ENCODE measurements at places on chromosomes 12 and 14.
A peak's percentile ranks its signal among the peaks of the same experiment; 100 is the strongest.

GRCh38 chr14:82230748-82231147 lies 697.1 kb upstream of the SEL1L start:
- DNase-seq: no peak

- DNase-seq: no peak
Measured at GRCh38 chr14:34665785-34666435, 36.0 kb upstream of the SNX6 start.

DNA sequence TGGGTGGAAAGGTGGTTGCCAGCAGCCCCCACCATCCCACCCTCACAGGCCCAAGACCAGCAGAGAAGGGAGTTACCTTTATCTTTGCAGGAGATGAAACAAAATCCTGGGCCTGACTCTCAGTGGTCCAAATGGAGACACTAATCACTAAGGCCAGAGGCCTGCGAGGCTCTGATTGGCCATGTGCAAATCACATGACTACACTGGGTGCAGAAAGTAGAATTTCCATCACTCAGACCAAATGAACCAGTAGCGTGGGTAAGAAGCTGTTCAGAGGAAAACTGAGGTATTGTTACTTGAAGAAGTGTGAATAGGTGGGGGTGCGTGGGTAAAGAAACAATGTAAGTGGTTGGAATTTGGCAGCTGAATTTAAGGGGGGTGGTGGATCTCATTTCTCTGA lies 20.2 kb upstream of the PPP1CC start:
- no peak for DNase-seq

- DNase-seq: no peak
Measured at GRCh38 chr14:72495668-72496067, 398.2 kb downstream of the DPF3 start.

DNA sequence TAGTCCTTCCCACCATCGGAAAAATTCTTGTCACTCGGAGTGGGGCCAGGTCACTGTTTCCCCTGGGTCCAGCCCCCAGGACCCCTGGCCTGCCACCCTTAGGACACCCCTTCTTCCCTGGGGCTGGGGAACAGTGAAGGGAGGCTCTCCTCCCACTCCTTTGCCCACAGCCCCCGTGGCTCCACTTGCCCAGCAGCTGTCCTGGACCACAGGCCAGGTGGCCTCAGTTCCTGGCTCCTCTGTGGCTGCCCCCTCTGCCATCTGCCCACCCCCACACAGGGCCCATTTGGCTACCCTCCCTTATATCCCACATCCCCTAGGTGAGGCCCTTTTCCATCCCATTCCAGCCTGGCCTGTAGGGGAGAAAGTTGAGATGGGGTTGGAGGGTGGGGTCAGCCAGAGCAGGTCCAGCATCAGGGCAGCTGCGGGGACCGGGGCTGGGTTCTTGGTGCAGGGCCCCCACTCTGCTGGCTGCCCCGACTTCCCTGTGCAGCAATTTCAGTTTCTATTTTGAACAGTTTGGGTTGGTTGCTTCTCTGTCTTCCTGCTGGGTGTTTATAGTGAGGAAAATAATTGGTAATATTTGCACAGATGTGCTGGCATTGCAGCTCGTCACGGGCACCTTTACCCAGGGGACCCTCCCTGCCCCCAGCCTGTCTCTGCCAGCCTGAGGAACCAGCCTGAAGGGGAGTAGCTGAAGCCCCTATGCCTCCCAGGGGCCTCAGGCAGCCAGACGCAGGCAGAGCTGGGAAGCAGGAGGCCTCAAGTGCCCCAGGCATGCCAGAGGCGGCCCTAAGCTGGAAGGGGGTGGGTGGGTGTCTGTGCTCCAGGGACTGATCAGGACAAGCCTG lies 23.4 kb downstream of the SYNDIG1L start:
- no peak for DNase-seq

- DNase-seq: no peak
Measured at GRCh38 chr12:26704684-26705460, 128.1 kb downstream of the ITPR2 start.

DNA sequence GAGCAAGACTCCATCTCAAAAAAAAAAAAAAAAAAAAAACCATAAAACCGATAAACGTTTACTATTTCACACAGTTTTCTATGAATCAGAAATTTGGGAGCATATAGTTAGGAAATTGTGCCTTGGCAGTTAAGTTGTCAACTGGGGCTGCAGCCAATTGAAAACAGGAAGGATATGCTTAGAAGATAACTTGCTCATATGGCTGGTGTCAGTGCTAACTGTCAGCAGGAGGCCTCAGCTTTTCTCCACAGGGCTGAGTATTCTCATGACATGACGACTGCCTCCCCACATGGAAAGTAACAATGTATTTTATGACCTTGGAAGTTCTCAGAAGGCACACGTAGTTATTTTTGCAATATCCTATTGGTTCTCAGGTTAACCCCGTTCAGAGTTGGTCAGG lies 29.6 kb upstream of the OR5AU1 start:
- DNase-seq: no peak

- DNase-seq: no peak
Measured at GRCh38 chr14:104356738-104357688, 218.6 kb downstream of the KIF26A start.

DNA sequence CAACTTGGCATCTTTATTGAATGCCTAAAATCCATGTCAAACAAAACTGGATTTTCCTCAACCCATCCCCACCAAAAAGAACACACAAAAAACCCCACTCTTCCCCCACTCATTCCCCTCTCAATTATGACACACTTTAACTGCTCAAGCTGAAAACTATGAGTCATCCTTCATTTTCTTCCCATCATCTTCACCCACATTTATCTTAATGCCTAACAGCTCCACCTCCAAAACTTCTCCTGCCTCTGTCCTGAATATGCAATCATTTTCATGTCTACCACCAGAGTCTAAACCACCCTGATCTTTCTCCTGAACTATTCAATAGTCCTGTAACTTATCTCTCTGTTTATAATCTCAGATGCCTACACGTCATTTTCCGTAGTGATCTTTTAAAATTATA lies 239.7 kb downstream of the BCAT1 start:
- DNase-seq: no peak

DNA sequence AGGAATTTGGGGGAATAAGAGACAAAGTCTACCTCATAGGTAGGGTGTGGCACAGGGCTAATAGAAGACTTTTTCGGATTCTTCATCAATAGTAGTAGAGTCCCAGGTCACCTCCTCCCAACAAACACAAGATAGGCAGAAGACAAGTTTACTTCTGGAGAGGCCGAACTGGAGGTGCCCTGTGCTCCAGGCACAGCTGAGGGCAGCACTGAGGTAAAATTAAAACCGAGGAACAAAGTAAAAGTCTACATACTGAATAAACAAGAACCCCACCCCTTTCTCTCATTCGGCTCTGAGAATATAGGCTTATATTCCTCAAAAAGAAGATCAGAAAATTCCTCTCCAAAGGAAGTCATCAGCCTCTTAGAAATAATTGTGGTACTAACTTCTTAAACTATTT lies 161.5 kb downstream of the SEC23A start:
- DNase-seq: no peak

GRCh38 chr12:7162691-7163114 lies 26.8 kb upstream of the PEX5 start:
- DNase-seq: no peak

- DNase-seq: no peak
Measured at GRCh38 chr14:57319636-57320192, 50.9 kb downstream of the AP5M1 start.

DNA sequence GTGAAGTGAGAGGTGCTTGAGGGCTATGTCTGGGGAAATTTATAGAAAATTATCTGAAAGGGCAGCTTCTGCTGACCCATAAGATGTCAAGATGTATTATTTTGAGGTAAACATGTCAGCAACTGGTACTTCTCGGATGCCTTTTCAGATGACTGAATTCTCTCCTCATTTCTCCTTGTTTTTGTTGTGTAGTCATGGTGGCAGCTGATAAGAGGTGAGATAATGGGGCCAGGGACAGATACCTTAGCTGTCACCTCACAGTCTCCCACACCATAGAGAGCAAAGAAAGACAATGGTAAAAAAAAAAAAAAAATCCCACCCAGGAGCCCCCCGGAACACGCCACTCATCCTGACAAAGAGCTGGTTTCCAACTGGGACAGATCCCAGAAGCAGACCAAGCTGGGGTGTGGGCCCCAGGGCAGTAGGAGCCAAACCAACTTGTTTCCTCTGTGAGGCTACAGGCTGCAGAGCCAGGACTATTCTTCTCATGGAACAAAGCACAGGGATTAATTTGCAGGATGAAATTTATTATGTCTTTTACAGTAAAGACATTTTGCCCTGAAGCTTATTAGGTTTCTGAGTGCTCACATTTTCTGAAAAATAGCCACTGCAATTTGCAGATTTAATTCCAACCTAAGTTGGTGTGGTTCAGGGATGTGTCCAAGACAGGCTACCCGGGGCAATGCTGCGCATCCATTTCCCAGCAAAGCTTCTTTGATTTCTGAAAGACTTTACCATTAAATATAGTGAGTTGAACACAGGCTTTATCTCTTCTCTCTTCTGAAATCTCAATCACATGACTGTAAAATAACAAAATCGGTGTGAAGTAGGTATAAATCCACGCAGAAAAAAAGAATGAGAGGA lies 52.2 kb downstream of the NDUFA12 start:
- DNase-seq: no peak

- DNase-seq: no peak
Measured at GRCh38 chr14:47186486-47186885, 488.9 kb downstream of the MDGA2 start.

DNA sequence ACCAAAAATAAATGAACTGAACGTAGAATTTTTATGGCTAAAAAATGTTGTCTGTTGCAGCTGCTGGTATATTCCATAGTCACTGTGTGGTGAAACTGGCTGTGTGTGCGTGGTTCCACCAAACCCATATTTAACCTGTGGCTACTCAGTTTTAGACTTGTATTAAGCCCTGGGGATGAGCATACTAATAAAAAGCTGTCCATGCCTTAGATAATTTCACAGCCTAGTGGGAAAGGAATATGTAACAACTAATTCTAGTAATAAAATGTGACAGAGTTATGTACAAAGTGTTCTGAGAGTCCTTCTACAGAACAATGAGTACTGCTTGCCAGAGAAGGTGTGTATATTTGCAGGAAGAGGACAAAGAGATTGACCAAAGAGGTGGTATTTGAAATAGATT lies 125.5 kb downstream of the TMTC3 start:
- no peak for DNase-seq

- no peak for DNase-seq
Measured at GRCh38 chr12:113815031-113815430, 151.1 kb downstream of the RBM19 start.

- no peak for DNase-seq
Measured at GRCh38 chr14:54702014-54702491, 135.1 kb downstream of the SAMD4A start.

GRCh38 chr14:38285962-38286361 lies 30.1 kb upstream of the CLEC14A start:
- DNase-seq: no peak

- DNase-seq: no peak
Measured at GRCh38 chr14:68249661-68250451, 430.3 kb downstream of the RAD51B start.

GRCh38 chr12:116090516-116090915 lies 187.0 kb downstream of the MED13L start:
- no peak for DNase-seq

- DNase-seq: peak; percentile 62
Measured at GRCh38 chr14:102594514-102595175, 2.2 kb downstream of the RCOR1 start.

DNA sequence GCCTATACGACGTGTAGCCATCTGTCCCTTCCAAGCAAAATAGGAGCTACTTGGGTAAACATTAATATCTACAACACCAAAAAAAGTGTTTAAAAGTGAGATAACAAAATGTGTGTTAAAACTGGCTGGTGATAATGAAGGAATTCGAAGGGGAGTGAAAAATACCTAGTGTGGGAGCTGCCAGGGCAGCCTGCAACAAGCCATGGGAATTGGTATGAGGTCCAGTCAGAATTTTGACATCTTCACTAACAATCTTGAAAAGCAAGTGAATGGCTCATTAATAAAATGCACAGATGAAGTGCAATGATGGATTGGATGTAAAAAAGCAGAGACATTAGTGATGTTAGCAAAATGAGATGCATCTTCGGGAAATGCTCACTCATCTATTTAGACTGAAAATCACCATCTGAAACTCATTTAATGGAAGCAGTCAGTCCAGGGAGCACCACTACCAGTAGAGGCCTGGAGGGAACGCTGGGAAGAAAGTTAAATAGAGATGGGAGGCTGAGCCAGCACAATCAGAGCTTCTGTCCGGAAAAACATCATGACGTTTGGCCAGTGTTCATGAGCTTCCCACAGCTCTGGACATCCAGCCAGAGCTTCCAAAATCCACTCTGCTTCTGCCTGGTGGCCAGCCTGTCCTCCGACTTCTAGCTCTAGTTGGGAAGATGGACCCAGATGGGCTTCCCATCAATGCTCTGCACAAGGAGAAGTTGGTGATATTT lies 405.0 kb upstream of the TMTC1 start:
- no peak for DNase-seq

GRCh38 chr12:51172515-51173431 lies at the start of gene TFCP2:
TFCP2 (minus strand) TSS chr12:51173135; CDS start chr12:51172422, 713 bp downstream.
- peak; percentile 87 for DNase-seq

GRCh38 chr12:53766881-53767280 lies 15.1 kb upstream of the CISTR start:
- DNase-seq: no peak

DNA sequence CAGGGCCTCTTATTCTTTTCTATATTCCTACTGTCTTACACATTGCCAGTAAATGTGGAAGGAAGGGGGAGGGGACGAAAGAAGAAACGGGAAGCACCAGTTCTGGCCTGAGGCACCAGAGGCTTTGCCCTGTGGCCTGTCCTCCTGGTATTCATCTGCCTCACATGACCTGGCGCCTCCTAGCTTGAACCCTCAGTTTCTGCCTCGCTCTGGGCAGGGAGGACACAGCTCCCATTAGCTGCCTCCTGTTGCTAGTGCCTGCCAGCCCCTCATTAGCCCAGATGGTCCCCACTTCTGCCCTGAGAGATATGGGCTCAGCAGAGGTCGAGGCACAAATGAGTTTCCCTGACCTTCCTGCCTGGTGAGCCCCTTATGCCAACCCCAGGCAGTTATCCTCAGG lies 3.0 kb upstream of the PLEKHG6 start:
- no peak for DNase-seq

GRCh38 chr12:18888047-18888446 lies 150.1 kb downstream of the CAPZA3 start:
- no peak for DNase-seq

DNA sequence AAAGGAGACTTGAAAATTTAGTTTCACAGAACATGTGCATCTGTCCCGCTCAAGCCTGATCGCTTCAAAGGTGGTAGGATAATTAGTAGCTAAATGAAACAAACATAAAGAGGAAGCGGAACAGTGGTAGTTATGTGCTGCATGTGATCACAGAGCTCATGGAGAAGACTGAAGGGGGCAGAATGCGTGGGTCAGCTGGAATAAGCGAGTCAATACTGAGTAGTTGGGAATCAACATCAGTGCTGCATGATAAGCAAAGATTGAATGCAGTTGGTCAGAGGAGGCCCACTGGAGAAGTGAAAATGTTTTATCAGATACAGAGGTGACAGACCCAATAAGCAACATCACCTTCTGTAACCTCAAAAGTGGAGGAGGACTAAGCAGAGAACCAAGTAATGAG lies 95.1 kb upstream of the RFX4 start:
- DNase-seq: no peak

Measured in GM12891 (cell line).